Kidney glomerular epithelial cell (primary cell): ENCODE measurements at places on chromosomes 7 and 10.

- DNase-seq: no peak
Observed at GRCh38 chr7:50828116-50828515, 45.4 kb upstream of the GRB10 start.

DNA sequence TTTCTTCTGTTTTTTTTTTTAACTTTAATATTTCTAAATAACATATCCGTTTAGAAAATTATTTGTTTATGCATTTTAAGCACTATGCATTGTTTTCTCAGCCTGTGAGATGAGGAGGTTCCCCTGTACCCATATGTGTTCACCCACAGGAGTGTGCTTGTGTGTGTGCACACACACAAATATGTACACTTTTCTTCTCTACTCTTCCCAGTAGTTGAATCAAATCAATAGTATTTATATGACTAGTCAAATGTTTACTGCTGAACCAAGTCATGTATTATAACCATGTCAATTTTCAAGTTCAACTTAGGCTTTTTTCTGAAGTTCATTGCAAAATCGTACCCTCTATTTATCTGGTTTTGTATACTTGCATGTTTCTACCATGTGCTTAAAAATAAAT, 37.3 kb downstream of the HDAC9 start:
- DNase-seq: no peak

GRCh38 chr10:42691361-42692120, 53.2 kb upstream of the ZNF33B start:
- no peak for DNase-seq

DNA sequence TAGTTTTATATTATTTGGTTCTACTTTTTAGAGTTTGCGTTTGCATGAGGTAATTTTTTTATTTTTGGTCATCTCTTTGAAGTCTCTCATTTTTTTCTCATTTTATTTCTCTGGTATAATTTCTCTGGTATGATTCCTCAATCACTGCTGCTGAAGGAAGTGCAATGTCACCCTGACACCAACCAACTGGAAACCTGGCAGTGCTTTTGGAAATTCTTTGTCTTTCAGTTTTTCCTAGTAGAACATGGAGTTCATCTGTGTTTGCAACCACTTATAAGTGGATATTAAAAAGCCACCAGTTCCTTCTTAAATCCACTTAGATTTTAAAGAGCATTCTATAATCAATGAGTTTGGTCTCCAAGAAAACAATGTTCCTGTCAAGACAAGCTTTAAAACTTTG, 291.8 kb downstream of the PRKG1 start:
- no peak for DNase-seq

- no peak for DNase-seq
Observed at GRCh38 chr7:141704741-141705140, 2.8 kb upstream of the DENND11 start.

- no peak for DNase-seq
Observed at GRCh38 chr7:6554848-6555247, 3.6 kb upstream of the GRID2IP start.

DNA sequence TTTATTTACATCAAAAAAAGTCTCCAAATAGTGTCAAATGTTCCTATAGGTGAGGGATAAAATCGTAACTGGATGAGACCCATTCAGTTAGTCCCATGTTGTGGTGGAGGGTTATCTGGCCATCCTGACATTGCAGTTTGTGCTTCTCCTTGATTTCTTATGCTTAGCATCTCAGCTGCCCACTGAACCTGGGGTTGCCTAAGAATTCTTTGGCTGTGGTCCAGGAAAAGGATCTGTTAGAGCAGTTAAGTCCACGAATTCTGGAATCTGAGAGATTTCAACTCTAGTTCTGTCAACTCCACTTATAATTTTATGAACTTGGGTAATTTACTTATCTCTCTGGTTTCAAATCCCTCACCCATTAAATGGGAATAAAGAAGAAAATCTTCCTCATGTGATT, 1673.4 kb downstream of the REEP3 start:
- no peak for DNase-seq

- no peak for DNase-seq
Observed at GRCh38 chr10:32388258-32389027, 41.5 kb upstream of the EPC1 start.

DNA sequence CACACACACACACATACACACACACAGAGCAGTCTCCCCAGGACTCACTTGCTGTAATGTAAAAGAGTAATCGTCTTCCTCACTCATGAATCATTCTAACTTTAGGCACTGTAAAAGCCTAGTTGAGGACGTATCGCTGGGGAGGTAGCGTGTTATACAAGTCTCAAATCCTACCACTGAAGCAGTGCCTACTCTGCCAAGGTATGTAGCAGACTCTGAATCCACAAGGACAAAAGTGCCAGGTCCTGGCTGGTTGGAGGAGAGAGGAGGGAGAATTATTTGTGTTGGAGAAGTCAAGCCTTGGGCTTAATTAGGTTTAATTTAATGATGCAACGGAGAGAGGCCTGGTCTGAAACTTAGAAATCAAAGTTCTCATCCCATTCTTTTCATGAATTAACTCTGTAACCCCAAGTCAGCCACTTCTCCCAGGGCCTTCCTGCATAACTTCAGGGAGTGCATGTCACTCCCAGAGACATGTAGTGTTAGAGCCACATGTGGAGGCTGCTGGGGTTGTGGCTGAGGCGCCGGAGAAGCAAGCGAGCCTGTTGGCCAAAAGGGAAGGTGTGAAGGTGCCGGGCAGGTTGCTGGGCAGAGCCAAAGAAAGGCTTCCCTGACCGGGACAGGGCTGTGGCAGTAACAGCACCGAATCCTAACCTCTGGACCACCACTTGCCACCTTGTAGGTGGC, 36.7 kb downstream of the NKX2-3 start:
- no peak for DNase-seq

DNA sequence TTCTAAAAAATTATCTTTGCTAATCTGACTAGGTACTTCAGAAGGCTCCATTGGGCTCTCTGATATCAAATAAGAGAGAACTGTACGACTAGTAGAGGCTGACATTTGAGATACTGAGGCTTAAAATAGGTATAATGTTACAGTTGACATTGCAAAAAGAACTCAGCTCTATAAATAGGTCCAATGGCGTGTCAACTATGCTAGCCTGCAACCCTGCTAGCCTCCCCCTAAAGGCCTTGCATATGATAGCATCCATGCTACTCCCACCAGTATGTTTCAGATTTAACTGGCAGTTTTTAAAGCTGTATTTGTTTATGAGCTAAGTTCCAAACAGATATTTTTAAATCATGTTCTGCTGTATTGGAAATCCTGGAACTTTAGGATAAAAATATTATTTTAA, at the start of gene PPP1R3A:
TSS of gene PPP1R3A (minus strand) at position 64 of the 400 bp plus-strand sequence. CDS start at position 51, 13 bp downstream.
- no peak for DNase-seq

- DNase-seq: no peak
Observed at GRCh38 chr7:19397911-19398310, 252.7 kb upstream of the FERD3L start.

DNA sequence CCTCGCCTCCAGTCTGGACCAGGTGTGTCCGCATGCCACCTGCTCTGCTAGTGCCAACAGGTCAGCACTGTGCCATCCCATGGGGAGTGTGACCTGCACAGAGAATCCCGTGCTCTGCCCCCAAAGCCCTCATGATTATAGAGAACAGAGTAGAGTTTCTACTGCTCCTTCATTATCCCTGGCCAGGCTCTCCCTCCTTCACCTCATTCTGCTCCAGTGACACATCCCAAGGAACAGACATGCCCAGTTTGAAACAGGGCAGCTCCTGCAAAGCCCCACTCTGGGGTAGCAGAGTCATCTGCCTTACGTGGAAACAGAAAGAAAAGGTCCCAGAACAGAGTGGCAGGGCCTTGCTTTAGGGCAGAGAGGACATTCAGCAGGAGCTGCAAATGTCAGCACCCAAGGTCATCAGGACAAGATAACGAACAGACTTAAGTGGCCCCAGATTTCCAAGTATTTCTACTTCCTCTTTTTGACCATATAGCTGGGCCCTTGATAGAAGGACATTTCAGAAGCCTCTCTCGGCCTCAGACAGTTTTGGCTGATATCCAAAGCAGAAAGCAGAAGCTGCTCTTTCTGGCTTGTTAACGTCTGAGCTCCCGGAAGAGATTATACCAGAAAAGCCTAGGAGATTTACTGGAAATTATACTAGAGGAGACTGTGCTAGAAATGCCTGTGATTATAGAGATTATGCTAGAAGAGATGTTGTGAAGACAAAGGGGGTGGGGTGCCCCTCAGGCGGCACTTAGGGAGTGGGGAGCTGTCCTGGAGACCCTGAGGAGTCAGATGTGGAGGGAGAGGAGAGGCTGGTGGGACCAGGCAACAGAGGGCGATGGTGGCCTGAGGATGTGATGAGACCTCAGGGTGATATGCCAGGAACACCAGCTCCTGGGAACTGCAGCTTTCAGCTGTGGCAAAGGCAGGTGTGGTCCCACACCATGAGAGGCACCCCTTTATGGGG, 12.6 kb downstream of the TMEM176B start:
- no peak for DNase-seq

GRCh38 chr10:35322636-35323035, 13.7 kb upstream of the CCNY start:
- DNase-seq: no peak

- no peak for DNase-seq
Observed at GRCh38 chr7:155450970-155451801, 6.7 kb upstream of the EN2 start.

DNA sequence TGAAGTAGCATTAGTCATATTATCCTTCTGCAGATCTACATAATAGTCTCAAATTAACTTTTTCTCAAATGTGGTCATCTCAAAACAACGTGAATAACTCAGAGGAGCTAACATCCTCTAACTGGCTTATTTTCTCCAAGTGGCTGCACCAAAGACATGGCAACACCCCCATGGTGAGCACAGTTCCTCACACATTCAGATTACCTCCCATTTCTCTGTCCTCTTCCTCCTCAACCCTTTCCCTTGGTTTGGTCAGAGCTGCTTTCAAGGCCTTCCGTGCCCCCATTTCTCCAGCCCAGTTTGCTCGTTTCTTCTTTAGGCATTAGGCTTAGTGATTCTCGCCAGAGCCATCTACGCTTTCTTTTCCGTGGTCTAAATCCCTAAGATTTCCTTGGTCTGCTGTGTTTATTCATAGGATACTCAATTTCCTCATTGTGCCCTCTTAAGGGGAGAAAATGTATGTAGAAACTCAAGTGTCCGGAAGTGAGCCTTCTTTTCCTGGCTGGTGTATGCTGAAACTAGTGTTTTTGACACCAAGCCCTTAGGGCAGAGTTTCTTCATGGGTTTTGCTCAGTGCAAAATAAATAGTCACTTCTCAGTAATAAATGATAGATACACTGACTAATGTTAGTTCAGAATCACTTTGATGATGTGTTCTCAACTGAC, 2.6 kb downstream of the MET start:
- peak; percentile 51 for DNase-seq

GRCh38 chr7:112550468-112551060, 69.8 kb downstream of the LSMEM1 start:
- peak; percentile 72 for DNase-seq

GRCh38 chr10:132521466-132522102, 16.0 kb upstream of the INPP5A start:
- DNase-seq: no peak

DNA sequence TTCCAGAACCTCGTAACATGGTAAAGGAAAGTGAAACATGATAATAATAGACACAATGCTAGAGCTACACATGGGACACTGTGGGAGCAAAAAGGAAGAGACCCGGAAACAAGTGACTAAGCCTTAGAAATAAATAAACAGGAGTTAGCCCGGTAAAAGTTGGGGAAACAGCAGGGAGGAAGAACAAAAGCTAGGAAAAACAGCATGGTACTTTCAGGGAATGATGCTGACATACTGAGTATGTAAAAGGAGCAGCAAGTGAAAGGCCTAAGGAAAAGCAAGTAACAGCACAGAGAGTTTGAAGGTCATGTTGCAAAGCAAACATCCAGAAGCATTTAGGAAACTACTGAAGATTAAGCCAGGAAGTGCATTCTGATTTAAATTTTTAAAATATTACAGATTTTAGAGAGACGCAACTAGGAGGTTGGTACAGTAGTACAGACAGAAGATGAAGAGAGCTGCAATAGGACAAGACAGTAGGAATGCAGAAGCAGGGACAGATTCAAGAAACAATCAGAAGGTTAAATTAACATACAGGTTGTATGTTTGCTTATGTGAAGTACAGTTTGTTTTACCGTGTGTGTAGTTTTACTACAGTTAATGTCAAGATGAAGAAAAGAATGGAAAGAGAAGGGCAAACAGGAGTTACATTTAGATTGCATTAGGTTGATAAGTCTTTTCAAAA, 63.7 kb downstream of the ARHGAP12 start:
- no peak for DNase-seq

DNA sequence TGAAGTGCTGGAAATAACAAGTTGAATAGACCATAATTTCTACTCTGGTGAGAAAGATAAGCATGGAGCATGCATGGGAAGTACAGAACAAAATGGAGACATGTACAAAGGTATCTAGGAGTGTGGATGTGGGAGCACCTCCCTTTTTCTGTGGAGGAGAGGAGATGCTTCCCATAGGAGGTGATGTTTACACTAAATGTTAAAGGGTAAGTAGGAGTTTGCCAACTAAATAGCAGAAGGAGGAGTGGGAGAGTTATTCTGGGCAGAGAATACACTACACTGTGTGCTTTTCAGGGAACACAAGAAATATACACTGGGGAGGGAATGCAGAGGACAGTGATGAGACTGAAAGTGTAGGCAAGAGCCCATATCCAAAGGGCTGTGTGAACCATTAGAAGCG, 21.1 kb upstream of the PANK1 start:
- no peak for DNase-seq

- DNase-seq: no peak
Observed at GRCh38 chr10:68463365-68464093, 8.2 kb downstream of the DNA2 start.

- no peak for DNase-seq
Observed at GRCh38 chr10:26681076-26681475, 16.4 kb upstream of the PDSS1 start.

GRCh38 chr10:93189944-93190343, 116.3 kb downstream of the CYP26A1 start:
- no peak for DNase-seq

DNA sequence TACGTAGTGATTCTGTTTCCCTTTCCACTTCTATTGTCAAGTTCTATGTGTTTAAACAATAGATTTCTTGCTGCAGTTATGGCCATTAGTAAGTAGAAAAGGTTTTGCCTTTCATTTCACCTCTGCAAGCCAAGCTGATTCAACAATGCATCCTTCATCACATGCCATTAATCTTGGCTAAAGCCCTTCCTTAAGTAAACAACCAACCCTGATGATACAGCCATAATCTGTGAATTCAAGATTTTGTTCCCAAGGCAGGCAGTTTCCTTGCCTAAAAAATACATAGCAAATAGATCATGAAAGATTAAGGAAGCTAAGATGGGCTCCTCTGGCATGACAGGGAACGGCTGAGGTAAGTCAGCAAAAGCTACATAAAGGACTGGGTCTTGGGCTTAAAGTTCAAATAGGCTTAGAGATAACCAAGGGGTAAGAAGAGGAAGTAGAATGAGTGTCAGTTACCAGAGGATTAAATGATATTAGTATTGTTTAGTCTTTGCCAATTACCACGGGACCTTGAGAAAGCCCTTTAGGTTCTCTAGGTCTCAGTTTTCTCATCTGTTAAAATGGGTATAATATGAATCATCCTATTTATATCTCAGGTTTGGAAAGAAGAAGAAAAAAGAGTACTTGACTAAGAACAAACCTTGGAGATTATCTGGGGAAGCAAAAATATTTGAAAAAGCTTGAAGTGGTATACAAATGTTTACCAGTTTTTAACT, 35.9 kb upstream of the ANK3 start:
- DNase-seq: no peak
